ENCODE measurements at places on chromosomes 7 and 10.

GRCh38 chr10:72308320-72308987, 34.7 kb downstream of the DDIT4 start:
- no peak overlapping the region for H3K4me3 ChIP-seq
- H3K4me1 ChIP-seq: peaks cover 40% of the 10 kb centered on the region
- H3K36me3 ChIP-seq: no peaks in the 10 kb centered on the region
- ATAC-seq: no peak

DNA sequence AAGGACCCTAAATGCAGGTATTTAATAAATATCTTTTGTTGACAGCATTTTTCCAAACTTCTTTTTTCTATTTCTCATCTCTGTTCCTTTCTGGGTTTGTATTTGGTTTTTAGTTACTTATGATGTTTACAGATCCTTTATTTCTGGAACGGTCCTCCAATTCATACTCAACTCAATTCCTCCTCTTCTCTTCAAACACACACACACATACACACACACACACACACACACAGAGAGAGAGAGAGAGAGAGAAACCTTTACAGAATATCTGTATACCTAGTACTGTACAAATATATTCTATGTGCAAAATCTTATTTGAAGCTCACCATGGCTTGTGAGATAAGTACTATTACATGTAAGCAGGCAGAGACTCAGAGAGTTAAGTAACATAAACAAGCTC, 21.6 kb upstream of the GOT1 start:
- H3K27ac ChIP-seq: no peak overlapping the region
- no peak overlapping the region for H3K4me3 ChIP-seq
- no peaks in the 10 kb centered on the region for H3K36me3 ChIP-seq
- H3K4me1 ChIP-seq: no peaks in the 10 kb centered on the region
- ATAC-seq: no peak
- peaks cover 35% of the 10 kb centered on the region for H3K27me3 ChIP-seq

GRCh38 chr7:50805447-50806125, 22.9 kb upstream of the GRB10 start:
- H3K4me3 ChIP-seq: no peak overlapping the region
- H3K36me3 ChIP-seq: no peaks in the 10 kb centered on the region
- no peak overlapping the region for H3K27ac ChIP-seq

GRCh38 chr7:24755541-24756407, 1.5 kb downstream of the GSDME start:
- peaks cover 42% of the 10 kb centered on the region for H3K27me3 ChIP-seq
- peak; percentile 77 for ATAC-seq
- peaks cover 27% of the 10 kb centered on the region for H3K4me1 ChIP-seq
- H3K27ac ChIP-seq: peak overlapping the region; percentile 64
- H3K4me3 ChIP-seq: peak overlapping the region; percentile 89

- H3K36me3 ChIP-seq: no peaks in the 10 kb centered on the region
- no peak for ATAC-seq
- H3K27me3 ChIP-seq: peaks cover 44% of the 10 kb centered on the region
- no peak overlapping the region for H3K4me3 ChIP-seq
Observed at GRCh38 chr7:108448584-108449505, 7.4 kb downstream of the NRCAM start.

- H3K36me3 ChIP-seq: peaks cover 8% of the 10 kb centered on the region
- H3K4me1 ChIP-seq: peaks cover 49% of the 10 kb centered on the region
- ATAC-seq: no peak
- no peak overlapping the region for H3K27ac ChIP-seq
- no peaks in the 10 kb centered on the region for H3K27me3 ChIP-seq
- H3K4me3 ChIP-seq: no peak overlapping the region
Observed at GRCh38 chr7:99331002-99331401, 5.3 kb downstream of the ARPC1A start.

- peaks cover 32% of the 10 kb centered on the region for H3K27me3 ChIP-seq
- H3K4me1 ChIP-seq: no peaks in the 10 kb centered on the region
- no peak for ATAC-seq
- H3K4me3 ChIP-seq: no peak overlapping the region
Observed at GRCh38 chr10:131784363-131785120, 116.3 kb upstream of the PPP2R2D start.

GRCh38 chr10:16155834-16156233, 281.0 kb upstream of the PTER start:
- no peaks in the 10 kb centered on the region for H3K36me3 ChIP-seq
- no peak overlapping the region for H3K27ac ChIP-seq
- no peaks in the 10 kb centered on the region for H3K27me3 ChIP-seq

- peaks cover 9% of the 10 kb centered on the region for H3K36me3 ChIP-seq
- H3K4me3 ChIP-seq: no peak overlapping the region
- peak; percentile 17 for ATAC-seq
- H3K4me1 ChIP-seq: peaks cover 19% of the 10 kb centered on the region
Observed at GRCh38 chr7:1861799-1862458, 191.9 kb downstream of the ELFN1 start.

DNA sequence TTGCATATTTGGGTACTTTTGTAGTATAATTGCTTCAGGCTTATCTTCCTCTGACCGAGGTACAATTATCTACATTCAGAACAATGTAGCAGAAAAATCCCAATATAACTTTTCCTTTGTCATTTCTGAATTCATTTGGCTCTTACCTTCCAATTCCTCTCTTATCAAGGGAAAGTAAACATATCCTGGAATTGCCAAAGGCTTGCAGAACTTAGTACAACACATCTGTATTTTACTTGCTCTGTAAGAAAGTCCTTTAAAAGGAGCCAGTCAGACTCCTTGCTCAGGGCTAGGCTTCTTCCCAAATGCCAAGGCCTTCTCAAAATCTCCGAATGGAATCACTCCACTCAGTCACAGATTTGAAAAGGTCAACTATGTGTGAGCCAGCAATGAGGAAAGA, 43.3 kb upstream of the ABCB4 start:
- ATAC-seq: no peak
- H3K4me3 ChIP-seq: no peak overlapping the region
- H3K27ac ChIP-seq: no peak overlapping the region
- no peaks in the 10 kb centered on the region for H3K4me1 ChIP-seq
- no peaks in the 10 kb centered on the region for H3K27me3 ChIP-seq
- H3K36me3 ChIP-seq: peaks cover 6% of the 10 kb centered on the region

GRCh38 chr7:50943482-50943881, 160.8 kb upstream of the GRB10 start:
- H3K36me3 ChIP-seq: no peaks in the 10 kb centered on the region
- ATAC-seq: no peak
- no peaks in the 10 kb centered on the region for H3K4me1 ChIP-seq
- H3K27me3 ChIP-seq: peaks cover 7% of the 10 kb centered on the region

DNA sequence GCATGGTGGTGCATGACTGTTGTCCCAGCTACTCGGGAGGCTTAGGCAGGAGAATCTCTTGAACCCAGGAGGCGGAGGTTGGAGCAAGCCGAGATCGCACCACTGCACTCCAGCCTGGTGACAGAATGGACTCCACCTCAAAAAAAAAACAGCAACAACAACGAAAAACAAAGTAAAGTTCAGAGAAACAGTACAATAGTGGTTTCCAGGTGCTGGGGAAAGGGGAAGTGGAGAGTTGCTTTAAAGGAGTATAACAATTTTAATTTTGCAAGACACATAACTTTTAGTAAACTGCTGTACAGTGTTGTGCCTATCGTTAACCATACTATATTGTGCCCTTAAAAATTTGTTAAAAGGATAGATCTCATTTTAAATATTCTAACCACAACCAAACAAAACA, 662.7 kb upstream of the POT1 start:
- H3K27ac ChIP-seq: no peak overlapping the region
- H3K4me3 ChIP-seq: no peak overlapping the region
- ATAC-seq: no peak
- no peaks in the 10 kb centered on the region for H3K27me3 ChIP-seq
- no peaks in the 10 kb centered on the region for H3K36me3 ChIP-seq

DNA sequence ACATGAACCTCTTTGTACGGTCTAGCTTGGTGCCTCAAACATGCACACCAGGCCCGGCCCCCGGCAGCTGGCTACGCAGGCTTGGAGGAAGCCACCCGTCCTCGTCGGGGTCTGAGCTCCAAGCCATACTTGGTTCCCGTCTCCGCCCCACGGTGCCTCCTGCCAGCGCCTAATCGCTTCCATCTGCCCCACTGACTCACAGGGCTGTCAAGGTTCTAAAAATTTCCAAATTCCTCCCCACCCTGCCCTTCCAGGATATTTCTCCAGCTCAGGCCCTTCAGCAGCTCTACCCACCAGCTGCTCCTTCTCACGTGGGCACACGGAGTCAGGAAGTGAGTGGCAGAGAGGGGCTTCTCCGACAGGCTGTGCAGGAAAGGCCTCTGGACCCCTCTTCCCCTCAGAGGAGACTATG, 38.8 kb downstream of the TMEM270 start:
- H3K27me3 ChIP-seq: peaks cover 31% of the 10 kb centered on the region
- no peaks in the 10 kb centered on the region for H3K36me3 ChIP-seq
- no peak for ATAC-seq
- no peak overlapping the region for H3K4me3 ChIP-seq
- H3K27ac ChIP-seq: no peak overlapping the region

DNA sequence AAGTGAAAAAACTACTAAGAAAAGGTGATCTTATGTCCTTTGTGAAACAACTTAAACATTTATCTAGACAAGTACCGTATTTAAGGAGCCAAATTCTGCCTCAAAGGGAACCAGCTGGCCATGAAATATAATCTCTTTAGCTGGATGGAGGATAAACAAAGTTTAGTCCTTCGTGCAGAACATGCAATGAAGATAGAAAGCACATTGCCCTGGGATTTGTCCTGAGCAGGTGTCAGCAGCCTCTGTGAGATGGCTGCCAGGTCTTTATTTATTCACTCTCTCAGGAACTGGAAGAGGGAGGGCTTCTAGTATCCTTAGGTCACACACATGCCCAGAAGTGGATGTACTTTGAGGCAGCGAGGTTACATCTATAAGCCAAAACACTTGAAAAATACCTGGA, 57.4 kb upstream of the CASD1 start:
- H3K27ac ChIP-seq: no peak overlapping the region
- H3K27me3 ChIP-seq: no peaks in the 10 kb centered on the region
- peaks cover 10% of the 10 kb centered on the region for H3K4me1 ChIP-seq
- H3K36me3 ChIP-seq: no peaks in the 10 kb centered on the region

DNA sequence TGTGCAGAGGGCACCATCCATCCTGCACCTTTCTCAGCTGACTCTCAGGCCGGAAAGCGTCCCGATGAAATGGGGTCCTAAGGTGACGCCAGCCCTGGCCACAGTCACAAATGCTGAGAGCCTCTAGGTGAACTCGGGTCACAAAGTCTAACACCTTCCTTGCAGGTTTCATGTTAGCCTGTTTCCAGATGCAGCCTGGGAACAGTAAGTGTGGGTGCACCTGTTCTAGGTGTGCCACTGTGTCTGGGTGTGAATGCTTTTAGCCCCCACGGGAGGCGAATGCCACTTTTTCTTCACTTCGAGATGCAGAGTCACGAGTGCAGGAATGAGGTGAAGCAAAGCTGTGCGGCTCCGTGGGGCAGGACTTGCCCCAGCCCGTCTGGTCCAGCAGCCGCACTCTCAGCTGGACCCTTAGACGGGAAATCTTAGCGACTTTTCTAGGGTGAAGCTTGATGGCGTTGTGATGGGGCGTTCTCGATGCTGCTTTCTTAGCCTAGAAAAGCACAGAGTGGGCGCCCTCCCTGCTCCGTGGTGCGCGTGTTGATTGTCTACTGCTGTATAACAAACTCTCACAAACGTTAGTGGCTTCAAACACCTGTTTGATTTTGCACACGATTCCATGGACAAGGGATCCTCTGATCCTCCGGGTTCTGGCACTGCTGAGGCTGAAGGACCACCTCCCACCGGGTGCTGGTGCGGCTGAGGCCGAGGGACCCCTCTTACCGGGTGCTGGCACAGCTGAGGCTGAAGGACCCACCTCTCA, 13.6 kb upstream of the VIPR2 start:
- H3K27ac ChIP-seq: no peak overlapping the region
- no peaks in the 10 kb centered on the region for H3K4me1 ChIP-seq
- no peak overlapping the region for H3K4me3 ChIP-seq
- ATAC-seq: peak; percentile 24

- peak overlapping the region; percentile 3 for H3K27ac ChIP-seq
- peaks cover 58% of the 10 kb centered on the region for H3K4me1 ChIP-seq
- peak overlapping the region; percentile 24 for H3K4me3 ChIP-seq
- H3K36me3 ChIP-seq: no peaks in the 10 kb centered on the region
Observed at GRCh38 chr7:25964483-25964991, 187.5 kb upstream of the NFE2L3 start.

- peaks cover 8% of the 10 kb centered on the region for H3K27me3 ChIP-seq
- H3K36me3 ChIP-seq: no peaks in the 10 kb centered on the region
- no peaks in the 10 kb centered on the region for H3K4me1 ChIP-seq
- no peak for ATAC-seq
Observed at GRCh38 chr10:21309427-21309826, 216.1 kb downstream of the SKIDA1 start.

DNA sequence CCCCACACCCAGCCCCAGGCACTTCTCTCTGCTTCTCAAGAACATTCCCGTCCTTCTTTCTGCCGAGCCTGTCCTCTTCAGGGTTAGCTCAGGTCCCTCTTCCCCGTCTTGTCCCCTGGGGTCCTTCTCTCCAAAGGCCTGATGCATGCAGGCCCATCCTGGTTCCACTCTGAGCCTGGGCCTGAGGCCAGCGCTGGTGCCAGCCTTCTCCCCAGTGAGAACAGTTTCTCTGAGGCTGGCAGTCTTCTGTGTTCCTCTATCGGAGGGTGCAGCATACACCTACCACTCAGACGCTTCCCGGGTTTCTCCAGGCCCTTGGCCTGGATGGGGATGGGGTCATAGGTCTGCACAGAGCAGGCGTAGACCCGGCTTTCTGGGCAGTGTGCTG, 14.6 kb downstream of the AP5Z1 start:
- H3K4me1 ChIP-seq: peaks cover 5% of the 10 kb centered on the region
- no peak overlapping the region for H3K27ac ChIP-seq

DNA sequence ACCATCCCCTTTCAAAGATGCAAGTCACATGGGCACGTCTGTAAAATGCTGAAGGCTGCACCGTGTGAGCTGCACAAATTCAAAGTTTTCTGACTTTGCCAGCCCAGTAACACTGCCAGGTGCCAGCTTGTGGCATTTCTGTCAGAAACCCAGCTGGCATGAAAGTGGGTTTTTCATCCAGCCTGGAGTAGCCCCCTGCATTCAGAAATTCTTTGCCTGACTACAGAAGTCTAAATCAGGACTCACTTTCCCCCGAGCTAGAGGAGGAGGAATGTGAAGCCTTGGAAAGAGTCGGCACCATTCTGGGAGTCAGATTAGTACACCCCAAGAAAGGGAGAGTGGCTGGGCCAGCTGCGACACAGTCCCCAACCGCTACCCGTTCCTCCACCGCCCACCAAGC, 56.7 kb upstream of the EN2 start:
- no peaks in the 10 kb centered on the region for H3K4me1 ChIP-seq
- H3K4me3 ChIP-seq: no peak overlapping the region
- no peak overlapping the region for H3K27ac ChIP-seq
- no peak for ATAC-seq
- peaks cover 81% of the 10 kb centered on the region for H3K27me3 ChIP-seq
- no peaks in the 10 kb centered on the region for H3K36me3 ChIP-seq

DNA sequence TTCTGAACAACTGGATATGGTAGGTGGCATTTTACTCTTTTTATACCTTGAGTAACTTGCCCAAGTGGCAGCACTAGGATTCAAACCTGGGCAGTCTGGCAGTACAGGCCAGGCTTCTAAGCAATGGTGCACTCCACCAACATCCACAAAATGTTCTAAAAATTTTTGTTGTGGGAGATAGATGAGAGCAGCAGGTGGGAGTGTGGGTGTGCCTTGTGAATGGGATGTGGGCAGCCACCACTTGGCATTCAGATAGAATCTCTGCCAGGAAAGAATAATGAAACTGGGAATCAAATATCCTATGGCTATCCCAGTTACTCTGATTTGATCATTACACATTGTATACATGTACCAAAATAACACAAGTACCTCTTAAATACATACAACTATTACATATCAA, 810.7 kb downstream of the MAGI2 start:
- H3K4me3 ChIP-seq: no peak overlapping the region
- no peak for ATAC-seq
- H3K27ac ChIP-seq: no peak overlapping the region
- no peaks in the 10 kb centered on the region for H3K36me3 ChIP-seq
- H3K4me1 ChIP-seq: no peaks in the 10 kb centered on the region

- H3K36me3 ChIP-seq: no peaks in the 10 kb centered on the region
- H3K27me3 ChIP-seq: peaks cover 33% of the 10 kb centered on the region
- peaks cover 11% of the 10 kb centered on the region for H3K4me1 ChIP-seq
- ATAC-seq: no peak
Observed at GRCh38 chr7:120274482-120274881, 1.5 kb downstream of the KCND2 start.

Data from stimulated activated memory B cell treated with anti-CD40 and anti-IgM and Interleukin-4, amounts not matched to agents 10 μg/mL and 1 μg/mL and 100 μg/mL, for 72 hours (primary cell).